ENCODE measurements at places on chromosomes 16 and 17.
A peak's percentile ranks its signal among the peaks of the same experiment; 100 is the strongest.

DNA sequence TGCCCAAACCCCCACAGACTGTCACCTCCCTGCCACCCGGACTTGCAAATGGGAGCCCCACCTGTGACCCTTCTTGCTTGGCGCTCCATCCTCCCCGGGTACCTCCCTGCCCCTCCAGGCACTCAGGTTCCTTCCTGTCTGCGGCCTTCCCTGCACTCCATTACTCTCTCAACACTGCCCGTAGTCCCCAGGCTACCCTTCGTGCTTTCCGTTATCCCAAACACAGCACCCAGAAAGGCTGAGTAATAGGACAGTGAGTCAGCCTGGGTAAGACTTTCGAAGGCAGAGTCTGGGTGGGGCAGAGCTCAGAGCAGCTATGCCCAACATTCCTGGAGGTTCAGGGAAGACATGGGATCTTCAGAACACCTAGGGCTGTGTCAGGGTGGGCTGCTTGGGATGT is 16.6 kb upstream of the C16orf74 start:
- no peak for DNase-seq

- no peak for DNase-seq
These were observed 17.9 kb downstream of the KPNA2 start for GRCh38 chr17:68053231-68054013.

DNA sequence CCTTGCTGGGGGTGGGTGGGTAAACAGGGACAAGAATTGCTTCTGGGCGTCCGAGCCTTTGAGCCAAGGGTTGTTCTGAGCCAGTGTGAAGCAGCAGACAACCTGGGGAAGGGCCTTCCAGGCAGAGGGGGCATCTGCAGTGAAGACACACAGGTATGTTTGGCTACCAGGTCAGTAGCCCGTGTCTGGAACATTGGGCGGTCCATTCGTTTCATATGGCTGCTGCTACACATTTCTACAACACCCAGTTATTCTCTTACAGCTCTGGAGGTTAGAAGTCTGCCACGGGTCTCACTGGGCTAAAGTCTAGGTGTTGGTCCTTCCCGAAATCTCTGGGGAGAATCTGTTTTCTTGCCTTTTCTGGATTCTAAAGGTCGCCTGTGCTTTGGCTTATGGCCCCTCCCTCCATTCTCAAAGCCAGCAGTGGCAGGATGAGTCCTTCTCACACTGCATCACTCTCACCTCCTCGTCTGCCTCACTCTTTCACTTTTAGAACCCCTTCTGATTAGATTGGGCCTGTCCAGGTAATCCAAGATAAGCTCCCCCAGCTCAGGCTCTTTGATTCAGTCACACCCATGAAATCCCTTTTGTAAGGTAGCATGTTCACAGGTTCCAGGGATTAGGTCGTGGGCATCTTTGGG is 136.1 kb downstream of the CLEC16A start:
- DNase-seq, result no peak

- no peak for DNase-seq
These were observed 27.0 kb upstream of the RASD1 start for GRCh38 chr17:17523001-17523730.

GRCh38 chr16:10578474-10579316 is 1.7 kb downstream of the EMP2 start:
- no peak for DNase-seq

DNA sequence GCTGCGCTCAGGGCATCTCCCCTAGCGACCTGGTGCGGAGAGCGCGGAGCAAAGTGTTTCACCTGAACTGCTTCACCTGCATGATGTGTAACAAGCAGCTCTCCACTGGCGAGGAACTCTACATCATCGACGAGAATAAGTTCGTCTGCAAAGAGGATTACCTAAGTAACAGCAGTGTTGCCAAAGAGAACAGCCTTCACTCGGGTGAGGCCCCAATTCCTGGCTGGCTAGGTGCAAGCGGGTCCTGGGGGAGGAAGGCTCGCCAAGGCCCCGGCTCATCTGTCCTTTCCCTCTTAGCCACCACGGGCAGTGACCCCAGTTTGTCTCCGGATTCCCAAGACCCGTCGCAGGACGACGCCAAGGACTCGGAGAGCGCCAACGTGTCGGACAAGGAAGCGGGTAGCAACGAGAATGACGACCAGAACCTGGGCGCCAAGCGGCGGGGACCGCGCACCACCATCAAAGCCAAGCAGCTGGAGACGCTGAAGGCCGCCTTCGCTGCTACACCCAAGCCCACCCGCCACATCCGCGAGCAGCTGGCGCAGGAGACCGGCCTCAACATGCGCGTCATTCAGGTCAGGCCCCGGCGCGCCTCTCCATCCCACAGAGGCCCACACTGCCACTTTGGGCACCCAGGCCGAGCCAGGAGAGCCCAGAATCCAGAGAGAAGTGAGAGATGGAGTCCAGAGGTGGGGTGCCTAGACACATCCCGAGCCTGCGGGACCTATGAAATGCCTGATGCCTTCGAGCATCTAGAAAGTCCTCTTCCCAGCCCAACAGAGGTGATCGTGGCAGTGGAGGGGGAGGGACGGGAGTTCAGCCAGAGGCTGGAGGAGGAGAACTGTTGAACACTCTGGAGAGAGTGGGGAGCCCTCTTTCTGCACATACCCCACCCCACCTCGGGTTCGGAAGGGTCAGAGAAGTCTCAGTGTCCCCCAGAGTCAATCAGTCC is 3.3 kb downstream of the LHX1 start:
- DNase-seq, result no peak

GRCh38 chr17:20306924-20307323 is 160.4 kb downstream of the LGALS9B start:
- no peak for DNase-seq

DNA sequence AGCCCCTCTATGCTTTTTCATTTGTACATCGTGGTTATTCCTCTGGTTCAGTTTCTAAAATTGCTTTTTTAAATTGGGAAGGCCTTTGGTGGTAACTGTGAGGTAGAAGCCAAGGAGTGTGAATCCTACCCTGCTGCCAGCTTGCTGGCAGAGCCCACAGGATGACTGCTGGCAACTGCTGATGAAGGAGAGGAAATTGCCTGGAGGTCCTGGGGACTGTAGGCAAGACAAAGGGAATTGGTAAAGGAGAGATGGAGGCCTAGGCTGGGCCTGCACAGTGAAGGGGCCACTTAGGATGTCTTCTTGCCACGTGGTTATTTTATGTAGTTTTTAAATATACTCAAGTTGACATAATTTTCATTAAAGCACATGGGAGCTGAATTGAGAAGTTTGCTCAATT is 15.8 kb downstream of the C17orf58 start:
- DNase-seq, result no peak

GRCh38 chr17:45147581-45148182 is 593 bp upstream of the HEXIM1 start:
- peak; percentile 58 for DNase-seq

DNA sequence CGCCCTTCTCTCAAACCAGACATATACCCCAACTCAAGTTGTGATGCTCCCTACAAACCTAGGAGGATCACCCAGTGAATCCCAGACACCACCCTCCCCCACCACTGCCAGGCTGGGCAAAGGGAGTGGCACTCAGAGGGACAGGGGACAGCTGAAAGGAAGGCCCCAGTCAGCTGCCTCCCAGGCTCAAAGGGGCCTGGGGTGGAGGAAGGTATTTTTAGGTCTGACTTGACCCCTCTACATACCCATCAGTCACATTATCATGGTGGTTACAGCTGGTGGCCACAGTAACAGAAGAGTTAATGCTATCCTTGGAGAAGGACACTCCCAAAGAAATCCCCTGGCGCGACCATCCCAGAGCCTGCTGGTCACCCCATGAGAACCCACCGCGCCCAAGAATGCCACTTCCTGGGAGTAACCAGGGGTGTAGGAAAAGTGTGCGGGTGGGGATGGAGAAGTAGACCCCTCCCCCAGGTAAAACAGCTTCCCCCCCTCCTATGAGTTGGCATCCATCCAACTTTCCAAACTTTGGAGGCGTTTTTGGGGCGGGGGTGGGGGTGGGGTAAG is 1.1 kb downstream of the CACNB1 start:
- no peak for DNase-seq

GRCh38 chr16:11232852-11233726 is 22.9 kb downstream of the SOCS1 start:
- DNase-seq, result peak; percentile 61

- DNase-seq, result no peak
These were observed 12.4 kb downstream of the MRPL58 start for GRCh38 chr17:75024686-75025397.

- no peak for DNase-seq
These were observed 11.9 kb upstream of the SHCBP1 start for GRCh38 chr16:46632778-46633733.

DNA sequence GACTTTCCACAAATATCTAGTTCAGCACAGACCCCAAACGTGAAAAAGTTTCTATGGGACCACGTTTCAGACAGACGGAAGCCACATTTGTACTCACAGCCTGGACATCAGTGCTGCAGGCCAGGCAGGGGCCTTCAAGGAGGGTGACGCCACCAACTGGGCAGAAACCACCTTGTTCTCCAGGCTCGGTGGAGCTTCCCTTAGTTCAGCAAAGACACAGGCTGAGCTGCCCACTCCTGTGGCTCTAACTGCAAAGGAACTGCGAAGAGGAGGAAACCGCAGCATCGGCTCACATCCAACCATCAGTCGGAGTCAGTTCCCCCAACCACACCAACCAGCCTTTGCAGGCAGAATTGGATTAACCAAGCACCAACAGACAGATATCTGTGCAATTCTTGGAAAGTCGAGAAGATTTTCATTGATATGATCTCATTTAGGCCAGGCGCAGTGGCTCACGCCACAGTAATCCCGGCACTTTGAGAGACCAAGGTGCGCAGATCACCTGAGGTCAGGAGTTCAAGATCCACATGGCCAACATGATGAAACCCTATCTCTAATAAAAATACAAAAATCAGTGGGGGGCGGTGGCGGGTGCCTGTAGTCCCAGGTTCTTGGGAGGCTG is 73.3 kb upstream of the CNEP1R1 start:
- DNase-seq, result no peak

- DNase-seq, result no peak
These were observed 61.3 kb upstream of the SDK2 start for GRCh38 chr17:73705594-73705993.

- no peak for DNase-seq
These were observed 9.7 kb downstream of the CX3CL1 start for GRCh38 chr16:57381791-57382534.

- no peak for DNase-seq
These were observed 11.8 kb upstream of the CHST4 start for GRCh38 chr16:71514476-71514875.

DNA sequence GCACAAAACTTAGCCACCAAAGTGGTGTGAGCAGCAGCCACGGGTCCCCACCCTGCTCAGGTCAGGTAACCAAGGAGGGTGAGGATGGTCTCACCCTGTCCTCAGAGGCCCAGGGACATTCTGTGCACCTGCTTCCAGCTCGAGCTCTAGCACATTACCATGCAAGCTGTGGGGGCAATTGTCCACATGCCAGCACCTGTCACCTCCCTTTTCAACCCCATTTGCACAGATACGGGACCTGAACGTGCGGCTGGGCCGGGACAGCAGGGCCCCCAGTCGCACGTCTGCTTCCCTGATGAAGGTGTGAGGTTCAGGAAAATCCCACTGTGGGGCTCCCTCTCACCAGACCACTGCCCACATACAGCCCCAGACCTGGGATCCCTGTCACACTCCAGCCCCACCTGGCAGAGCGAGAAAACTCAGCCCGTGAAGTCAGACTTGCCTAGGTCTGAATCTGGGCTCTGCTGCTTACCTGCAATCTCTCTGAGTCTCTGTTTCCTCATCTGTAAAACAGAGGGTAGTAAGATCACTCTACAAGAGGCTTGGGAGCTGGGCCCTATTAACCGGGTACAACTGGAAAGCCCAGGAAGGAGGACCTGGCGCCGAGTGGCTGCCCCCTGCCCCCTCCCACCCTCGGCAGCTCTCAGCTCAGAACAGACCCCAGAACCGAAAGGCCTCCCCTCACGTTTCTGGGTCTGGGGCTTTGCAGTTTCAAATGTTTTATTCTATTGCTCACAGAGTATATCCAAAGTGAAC is 7.9 kb downstream of the WFIKKN2 start:
- no peak for DNase-seq

- DNase-seq, result no peak
These were observed 304.6 kb upstream of the CDH11 start for GRCh38 chr16:65426484-65426883.

- DNase-seq, result no peak
These were observed 120.2 kb upstream of the XYLT1 start for GRCh38 chr16:17590711-17591654.

- DNase-seq, result no peak
These were observed 1.8 kb downstream of the KIFC3 start for GRCh38 chr16:57800200-57801097.

DNA sequence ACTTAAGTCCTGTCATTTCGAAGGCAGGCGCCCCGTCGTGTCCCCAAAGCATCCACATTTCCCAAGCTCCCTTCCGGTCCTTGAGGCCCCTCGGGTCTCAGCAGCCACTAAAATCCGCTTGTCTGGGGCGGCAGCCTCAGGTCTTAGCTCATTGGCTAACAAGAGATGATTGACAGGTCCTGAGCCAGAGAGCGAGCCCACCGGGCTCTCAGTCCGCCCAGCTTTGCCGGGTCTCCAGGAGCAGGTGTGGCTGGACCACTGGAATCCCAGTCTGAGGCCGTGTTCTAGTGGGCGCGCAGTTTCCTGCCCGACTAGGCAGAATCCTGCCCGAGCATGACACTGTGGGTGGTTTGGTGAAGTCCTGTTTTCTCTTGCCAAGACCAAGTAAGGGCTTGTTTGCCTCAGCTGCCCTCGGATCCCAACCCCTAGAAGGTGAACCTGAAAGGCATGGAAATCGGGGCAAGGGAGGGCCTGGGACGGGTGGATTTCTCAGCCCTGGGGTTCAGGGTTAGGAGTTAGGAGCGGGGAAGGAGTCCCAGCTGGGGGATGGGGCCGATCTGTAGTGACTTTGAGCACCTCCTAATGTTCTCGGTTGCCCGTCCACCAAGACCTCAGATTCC is 42.8 kb downstream of the MRC2 start:
- no peak for DNase-seq

DNA sequence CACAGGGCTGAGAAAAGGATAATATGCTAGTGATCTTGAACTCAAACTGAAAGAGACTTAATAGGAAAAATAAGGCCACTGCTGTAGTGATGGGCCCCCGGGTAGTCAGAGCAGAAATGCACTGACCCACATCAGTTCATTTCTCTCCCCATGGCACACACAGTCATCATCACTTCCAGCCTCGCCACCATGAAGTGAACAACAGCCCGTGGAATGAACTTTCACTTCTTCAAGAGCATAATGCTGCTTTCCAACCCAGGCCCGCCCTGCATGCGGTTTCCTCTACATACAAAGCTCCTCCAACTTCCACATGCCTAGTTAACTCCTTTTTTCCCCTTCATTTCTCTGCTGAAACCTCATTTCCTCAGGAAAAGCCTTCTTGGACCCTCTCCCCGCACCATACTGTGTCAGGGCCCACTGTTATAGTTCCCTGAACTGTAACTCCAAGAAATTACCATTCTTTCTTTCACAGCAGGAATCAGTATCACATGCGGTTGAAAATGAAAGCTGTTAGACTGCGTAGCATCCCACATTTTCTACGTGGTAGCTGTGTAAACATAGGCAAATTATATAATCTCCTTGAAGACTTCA is 65.8 kb upstream of the SMIM36 start:
- peak; percentile 4 for DNase-seq

GRCh38 chr17:36131421-36131820 is 27.8 kb downstream of the CCL4 start:
- DNase-seq, result no peak

- DNase-seq, result no peak
These were observed 616 bp downstream of the PTX4 start for GRCh38 chr16:1488054-1488601.

GRCh38 chr17:80899402-80900268 is 92.0 kb upstream of the CHMP6 start:
- peak; percentile 76 for DNase-seq
